Pons (tissue), 1 donor: ENCODE measurements at places on chromosomes 16 and 17.

DNA sequence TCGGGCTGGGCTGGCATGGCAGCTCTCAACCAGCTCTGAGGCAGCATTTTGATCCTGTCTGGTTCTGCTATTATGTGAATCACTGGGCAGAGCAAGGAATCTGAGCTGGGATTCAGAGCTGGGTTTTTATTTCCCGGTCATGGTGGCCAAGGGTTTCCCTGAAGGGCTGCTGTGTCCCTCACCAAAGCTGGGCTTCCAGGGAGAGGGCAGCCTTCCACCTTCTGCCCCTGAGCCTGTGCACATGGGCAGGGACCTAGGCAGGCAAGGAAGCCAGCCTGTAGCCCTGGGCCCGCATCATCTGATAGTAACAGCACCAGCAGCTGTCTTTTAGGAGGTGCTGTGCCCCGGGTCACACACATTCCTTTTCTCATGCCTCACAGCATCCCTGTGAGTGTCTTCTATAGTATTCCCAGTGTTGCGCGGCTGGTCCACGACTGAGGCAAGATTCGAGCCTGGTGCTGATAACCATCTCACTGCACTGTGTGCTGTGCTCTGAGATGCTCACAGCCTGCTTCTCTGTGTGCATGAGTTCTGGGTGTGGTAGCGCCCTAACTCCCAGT, 85.3 kb upstream of the PLCG2 start:
- no peak for DNase-seq

- DNase-seq, result no peak
Observed at GRCh38 chr17:19678581-19679453, 30.3 kb downstream of the ALDH3A2 start.

GRCh38 chr16:86879268-86879667, 300.9 kb downstream of the FOXL1 start:
- DNase-seq, result no peak

- no peak for DNase-seq
Observed at GRCh38 chr17:27810902-27811557, 10.7 kb upstream of the NOS2 start.

GRCh38 chr16:88810166-88810911, 1.4 kb downstream of the APRT start:
- no peak for DNase-seq

GRCh38 chr16:89547291-89547690, 13.2 kb upstream of the RPL13 start:
- DNase-seq, result no peak

GRCh38 chr16:30335598-30336474, 19.3 kb downstream of the CD2BP2 start:
- peak; percentile 30 for DNase-seq

- DNase-seq, result no peak
Observed at GRCh38 chr17:74771319-74771914, 4.7 kb downstream of the NAT9 start.

GRCh38 chr17:80986046-80986445, 5.6 kb upstream of the CHMP6 start:
- DNase-seq, result no peak

GRCh38 chr17:68142595-68142994, 105.2 kb upstream of the AMZ2 start:
- DNase-seq, result no peak

GRCh38 chr17:30234964-30235363, 533 bp downstream of the SLC6A4 start:
- no peak for DNase-seq

DNA sequence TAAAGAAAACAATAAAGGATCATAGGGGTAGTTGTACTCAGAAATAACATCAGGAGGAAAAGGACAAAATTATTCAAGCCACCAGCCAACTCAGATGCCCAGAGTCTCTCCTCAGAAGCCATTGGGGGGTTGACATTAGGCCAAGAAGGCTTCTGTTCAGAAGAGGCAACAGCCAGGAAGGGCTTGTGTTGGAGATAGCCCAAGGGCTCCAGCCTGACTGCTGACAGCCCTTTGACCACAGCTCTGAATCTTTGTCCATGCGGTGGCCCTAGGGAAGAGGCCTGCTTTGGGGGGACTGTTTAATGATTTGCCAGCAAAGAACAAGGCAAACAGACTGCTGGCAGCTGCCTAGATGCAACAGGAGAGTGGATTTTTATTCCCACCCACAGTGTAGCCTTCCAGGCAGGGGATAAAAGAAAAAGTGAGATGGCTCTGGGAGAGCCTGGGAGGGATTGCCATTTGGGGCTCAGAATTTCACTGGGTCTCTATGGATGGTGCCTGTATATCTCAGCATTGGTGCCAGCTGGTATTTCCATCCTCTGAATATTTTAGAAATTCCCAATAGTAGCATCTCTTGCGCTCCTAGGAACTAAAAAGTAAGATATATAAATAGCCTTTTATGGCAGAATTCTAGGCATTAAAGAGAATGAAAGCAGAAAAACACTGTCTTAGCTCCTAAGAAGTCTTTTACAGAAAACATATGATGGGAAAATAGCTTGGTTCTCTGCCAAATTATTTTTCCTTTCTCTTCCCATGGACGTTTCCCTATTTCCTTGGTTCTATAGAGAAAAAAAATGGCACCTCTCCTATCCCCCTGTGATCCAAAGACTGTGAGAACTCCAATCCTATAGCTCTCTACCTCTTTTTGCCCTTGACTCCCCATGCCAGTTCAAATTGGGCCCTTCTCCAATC, 29.4 kb upstream of the SUPT4H1 start:
- peak; percentile 8 for DNase-seq

DNA sequence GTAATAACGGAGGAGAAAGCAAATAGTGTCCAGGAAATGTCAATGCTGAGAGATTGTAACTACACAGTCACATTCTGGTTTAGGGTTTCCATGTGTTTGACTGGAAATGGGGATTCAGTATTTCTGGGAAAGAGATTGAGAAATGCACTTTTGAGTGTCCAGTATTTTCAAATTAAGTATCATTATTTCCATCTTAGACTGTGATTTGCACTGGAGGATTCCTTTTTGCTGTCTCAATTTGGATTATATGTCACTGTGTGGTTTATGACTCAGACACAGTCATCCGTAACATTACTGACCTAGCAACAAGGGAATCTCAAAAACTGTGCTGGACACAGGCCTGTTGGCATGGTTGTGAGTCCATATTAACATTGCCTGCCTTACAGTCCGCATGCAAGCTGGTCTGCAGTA, 681.4 kb downstream of the CDH11 start:
- DNase-seq, result no peak

DNA sequence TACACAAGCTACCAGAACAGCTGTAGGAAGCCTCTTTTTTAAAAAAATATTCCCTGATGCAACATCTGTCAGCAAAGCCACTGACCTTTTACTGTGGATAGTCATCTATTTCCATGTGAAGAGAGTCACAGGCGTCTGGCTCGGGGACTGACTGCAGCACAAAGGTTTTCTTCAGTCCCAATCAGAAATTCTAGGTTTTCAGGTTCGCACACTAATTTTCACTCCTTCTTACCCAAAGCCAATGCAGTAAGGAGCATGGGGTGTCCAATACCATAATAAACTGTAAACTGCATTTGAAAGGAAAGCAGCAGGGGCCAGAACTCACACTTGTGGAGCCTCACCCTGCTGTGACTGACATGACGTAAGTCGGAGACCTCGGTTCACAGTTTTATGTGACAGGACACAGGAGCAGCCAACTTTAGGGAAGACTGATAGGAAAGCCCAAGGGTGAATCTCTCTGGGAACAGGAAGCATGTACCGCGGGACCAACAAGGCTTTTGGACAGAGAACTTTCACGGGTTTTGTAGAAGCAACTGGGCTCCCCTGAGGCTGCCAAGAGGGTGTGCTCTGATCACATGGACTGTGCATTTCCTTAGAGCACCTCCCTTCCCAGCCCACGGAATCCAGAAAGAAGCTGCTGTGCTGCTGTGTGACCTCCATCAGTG, 9.1 kb upstream of the TMEM100 start:
- peak; percentile 46 for DNase-seq

DNA sequence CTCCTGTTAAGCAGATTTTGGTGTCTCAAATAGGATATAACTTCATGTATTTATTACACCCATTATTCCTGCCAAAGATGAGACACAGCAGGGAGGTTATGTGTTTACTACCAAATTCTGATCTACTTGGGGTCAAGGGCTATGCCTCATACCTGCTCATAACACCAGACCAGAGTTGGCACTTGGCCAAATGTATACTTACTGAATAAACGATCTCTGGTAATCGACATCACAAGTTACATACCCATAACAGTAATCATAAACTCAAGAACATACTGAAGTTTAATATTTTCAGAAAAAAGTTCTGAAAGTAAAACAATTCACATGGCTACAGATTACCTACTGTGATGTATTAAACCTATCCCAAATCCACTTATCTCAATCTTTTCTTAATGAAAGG, 2.9 kb downstream of the TMEM170A start:
- no peak for DNase-seq

DNA sequence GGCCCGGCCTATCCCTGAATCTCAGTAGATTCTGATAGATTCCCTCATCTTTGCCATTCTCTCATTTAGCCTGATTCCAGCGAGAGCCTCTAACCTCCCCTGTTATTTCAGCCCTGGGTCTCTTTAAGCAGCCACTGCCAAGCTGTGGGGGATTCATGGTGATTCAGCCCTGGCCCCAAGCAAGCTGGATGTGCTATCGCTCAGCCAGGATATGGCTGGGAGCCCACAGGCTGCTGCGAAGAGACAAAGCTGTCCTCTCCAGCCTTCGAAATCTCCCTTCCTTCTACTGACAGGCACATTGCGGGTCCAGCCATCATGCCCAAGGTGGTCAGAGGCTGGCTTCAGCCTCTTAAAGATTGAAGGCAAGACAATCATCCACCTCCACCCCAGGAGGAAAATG, 394.1 kb downstream of the SOX9 start:
- DNase-seq, result no peak

DNA sequence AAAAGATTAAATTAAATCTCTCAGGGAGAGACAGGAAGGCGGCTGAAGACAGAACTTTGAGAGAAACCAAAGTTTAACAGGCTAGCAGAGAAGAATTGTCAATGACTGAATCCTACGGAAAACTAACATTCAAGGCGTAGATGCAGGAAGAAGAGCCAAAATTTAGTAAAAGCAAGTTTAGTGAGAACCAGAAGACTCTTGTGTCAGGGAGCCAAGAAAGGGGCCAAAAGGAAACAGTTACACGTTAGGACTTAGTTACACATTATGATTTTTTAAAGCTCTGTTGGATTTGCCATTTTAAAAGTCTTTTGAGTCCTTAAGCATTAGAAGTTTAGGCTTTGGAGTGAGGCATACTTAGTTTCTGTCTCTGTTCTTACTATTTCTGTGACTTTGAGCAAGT, 164.6 kb downstream of the CHD9 start:
- DNase-seq, result no peak

GRCh38 chr17:63024716-63025115, 58.7 kb downstream of the TANC2 start:
- DNase-seq, result no peak

GRCh38 chr16:4206680-4207079, 35.2 kb downstream of the SRL start:
- DNase-seq, result no peak

DNA sequence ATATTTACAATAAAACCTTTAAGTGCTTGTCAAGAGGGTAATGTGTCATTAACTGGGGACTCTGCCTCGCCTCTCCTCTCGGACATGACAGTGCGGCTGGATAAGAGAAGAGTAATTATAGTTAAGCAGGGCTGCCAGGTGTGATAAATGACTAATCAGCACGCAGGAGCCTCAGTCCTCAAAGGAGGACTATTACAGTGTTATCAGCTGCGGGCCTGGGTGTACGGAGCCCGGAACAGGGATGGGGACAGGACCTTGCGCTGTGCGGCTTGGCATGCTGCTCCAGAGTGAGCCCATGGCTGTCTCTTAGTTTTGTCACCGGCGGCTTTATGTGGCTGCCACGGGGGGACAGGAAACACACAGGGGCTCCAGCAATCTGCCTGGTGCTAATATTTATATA, 607.2 kb downstream of the MAF start:
- DNase-seq, result no peak
